ENCODE measurements at places on chromosomes 13 and 19.
A peak's percentile ranks its signal among the peaks of the same experiment; 100 is the strongest.

DNA sequence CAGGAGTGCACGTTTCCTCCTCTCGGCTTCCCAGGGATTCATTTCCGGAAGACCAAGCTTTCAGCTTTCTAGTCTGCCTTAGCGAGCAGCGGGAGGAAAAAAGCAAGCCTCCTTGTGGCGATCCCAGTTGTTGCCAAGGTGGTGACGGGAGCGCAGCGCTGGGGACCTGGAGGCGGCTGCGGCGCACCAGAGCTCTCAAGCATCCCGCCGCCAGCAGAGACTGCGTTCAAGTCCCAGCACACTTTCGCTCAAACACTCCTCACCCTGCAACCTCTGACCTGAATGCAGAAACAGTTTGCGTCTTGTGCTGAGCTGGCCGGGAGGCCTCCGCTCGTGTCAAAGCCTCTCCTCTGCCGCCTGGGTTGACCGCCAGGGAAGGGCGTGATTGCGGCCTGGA lies 4.9 kb downstream of the GSX1 start:
- DNase-seq = no peak

DNA sequence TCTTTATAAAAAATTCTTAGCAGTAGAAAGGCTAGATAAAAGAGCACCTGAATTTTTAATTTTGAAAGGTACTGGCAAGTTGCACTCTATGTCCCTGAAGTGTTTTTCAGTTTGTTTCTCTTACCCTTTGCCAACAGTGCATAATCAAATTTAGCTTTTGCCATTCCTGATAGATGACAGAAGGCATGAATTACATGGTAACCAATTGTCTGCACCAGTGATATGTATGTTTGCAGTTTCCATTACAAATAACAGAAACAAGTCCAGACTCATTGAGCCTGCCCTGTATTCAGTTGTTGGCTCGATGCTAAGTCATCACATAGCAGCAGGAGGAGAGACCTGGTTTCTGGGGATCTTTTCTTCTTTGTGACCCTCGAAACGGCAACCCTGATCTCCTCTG lies 309.8 kb downstream of the DNAJC15 start:
- no peak for DNase-seq

- DNase-seq = no peak
These were observed 11.5 kb downstream of the THOP1 start for GRCh38 chr19:2796659-2797266.

- DNase-seq = no peak
These were observed 257.6 kb downstream of the TEX29 start for GRCh38 chr13:111577956-111578605.

GRCh38 chr13:57969951-57970350 lies 338.4 kb downstream of the PCDH17 start:
- DNase-seq = no peak

DNA sequence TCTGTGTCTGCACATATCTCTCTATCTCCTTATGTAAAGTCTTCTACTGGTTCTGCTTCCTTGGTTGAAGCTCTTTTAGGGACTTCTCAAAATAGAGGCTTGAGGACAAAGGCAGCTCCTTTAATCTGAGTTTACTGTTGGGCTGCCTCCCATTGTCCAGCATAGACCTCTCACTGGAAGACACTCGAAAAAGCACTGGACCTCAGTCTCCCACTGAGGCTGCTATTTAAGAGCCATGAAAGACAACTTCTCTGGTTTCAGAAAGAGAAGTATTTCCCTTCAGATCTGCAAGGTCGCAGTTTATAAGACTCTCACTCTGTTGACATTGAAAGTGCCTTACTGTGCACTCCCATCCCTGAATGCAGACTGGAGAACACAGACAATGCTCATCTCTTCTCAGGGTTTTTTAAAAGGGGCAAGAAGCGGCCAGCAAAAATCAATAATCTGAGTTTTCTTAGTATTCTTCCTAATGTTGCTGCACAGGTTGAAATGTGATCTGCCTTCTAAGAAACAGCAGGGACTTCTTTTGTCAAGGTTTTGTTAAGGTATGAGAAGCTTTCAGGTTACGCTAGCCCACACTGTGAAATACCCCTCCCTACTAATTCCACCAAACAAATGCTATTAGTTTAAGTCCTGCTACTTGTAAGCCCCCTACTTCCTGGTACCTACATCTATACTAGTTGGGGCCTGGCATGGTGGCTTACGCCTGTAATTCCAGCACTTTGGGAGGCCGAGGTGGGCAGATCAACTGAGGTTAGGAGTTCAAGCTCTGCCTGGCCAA lies 450.0 kb upstream of the SLC10A2 start:
- no peak for DNase-seq

DNA sequence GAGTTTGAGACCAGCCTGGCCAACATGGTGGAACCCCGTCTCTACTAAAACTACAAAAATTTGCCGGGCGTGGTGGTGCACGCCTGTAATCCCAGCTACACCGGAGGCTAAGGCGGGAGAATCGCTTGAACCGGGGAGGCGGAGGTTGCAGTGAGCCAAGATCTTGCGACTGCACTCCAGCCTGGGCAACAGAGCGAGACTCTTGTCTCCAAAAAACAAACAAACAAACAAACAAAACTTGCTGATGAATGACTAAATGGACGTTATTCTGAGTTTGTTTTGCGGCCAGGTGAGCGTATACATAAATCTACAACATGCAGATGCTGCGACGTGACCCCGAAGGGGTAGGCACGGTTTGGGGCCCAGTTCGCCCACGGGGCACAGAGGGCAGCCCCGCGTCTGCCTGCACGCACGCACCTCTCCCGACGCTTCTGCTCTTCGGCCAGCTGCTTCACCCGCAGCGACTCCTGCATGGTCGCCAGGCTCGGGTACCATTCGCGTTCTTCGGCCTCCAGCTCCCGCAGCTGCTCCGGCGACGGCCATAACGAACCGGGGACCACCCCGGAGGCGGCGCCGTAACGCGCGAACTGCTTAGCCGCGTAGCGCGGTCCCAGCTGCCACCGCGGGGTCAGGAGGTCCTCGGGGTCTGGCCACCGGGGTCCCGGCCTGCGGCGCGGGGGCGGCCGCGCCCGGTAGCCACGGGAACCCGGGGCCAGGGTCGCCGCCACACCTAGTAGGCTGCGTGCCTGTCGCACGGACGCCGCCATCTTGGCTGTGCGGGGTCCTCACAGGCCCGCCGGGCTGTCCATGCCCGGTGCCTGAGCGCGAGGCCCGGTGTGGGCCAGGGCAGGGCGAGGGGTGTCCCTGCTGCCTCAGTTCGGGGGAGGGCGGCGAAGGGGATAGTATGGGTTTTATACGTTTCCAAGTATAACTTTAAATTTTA lies at the start of gene GADD45GIP1:
TSS of gene GADD45GIP1 (minus strand) at position 778 of the 943 bp plus-strand sequence. CDS start at position 767, 11 bp downstream.
- DNase-seq = peak; percentile 80

GRCh38 chr19:17877696-17878095 lies 6.0 kb downstream of the SLC5A5 start:
- DNase-seq = no peak

GRCh38 chr13:51324714-51325420 lies 14.6 kb upstream of the SERPINE3 start:
- no peak for DNase-seq

DNA sequence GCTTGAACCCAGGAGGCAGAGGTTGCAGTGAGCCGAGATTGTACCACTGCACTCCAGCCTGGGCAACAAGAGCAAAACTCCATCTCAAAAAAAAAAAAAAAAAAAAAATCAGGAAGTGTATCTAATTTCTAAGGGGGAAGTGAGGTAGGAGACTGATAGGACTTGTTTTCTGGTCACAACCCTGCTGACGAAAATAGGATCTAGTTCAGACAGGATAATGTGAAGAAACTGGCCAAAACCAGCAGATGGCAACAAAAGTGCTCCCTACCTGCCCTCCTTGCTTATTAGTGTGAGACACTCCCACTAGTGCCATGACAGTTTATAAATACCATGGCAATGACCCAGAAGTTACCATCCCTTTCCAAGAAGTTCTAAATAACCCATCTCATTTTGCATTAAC lies 36.0 kb upstream of the KPNA3 start:
- DNase-seq = no peak

GRCh38 chr19:36210497-36210896 lies 4.0 kb downstream of the ZNF565 start:
- DNase-seq = no peak

- no peak for DNase-seq
These were observed 35.4 kb upstream of the ADGRE1 start for GRCh38 chr19:6852001-6852400.

GRCh38 chr13:67106502-67107057 lies 123.6 kb downstream of the PCDH9 start:
- no peak for DNase-seq

DNA sequence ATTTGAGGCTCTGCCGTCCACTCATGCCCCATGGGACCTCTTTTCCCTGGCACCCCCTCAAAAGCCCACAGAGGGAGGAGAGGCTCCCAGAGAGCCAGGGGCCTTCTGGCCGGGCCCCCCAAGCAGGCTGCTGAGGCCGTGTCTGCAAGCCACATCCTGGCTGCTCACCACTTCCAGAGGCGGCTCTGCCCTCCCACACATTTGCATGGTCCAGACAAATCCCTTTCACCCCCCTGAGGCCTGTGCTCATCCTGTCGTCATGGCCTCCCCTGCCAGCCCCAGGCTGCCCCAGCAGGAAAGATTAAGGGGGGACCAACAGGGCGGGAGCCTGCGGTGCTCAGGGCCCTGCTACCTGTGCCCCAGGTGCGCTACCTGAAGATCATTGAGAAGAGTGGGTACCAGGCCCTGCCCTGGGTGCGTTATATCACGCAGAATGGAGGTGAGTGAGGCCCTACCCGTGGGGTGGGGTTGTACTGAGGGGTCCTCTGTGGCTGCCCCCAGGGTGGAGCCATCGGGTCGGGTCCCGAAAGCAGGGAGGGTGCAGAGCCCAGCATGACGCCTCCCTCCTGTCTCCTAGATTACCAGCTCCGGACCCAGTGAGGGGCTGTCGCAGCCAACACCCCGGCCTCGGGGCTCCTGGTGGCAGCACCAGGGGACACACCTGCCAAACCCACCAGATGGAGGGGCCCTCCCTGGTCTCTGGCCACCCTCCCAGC lies 36.3 kb downstream of the AP1M1 start:
- DNase-seq = no peak

DNA sequence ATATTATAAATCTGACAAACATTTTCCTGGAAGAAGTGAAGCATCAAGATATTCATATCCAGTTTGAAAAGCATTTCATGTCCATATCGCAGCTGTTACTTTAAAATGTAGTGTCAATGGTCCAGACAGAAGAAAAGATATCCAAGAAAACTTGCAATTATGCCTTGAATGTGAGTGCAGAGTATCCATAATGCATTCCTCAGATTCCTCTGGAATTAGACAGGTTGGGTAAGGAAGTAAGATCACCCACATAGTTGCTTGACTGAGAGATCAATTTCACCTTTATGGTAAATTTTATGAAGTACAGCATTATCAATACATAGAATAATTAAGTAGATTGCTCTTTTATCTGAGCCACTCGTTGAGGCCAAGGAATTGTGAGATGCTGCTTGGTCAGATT lies 327.0 kb upstream of the SLITRK5 start:
- no peak for DNase-seq

- no peak for DNase-seq
These were observed 81.9 kb upstream of the SLC15A1 start for GRCh38 chr13:98834254-98834960.

GRCh38 chr13:103184413-103184812 lies 118.2 kb upstream of the SLC10A2 start:
- DNase-seq = no peak

- DNase-seq = no peak
These were observed 135.1 kb downstream of the SIPA1L3 start for GRCh38 chr19:38042132-38042531.

DNA sequence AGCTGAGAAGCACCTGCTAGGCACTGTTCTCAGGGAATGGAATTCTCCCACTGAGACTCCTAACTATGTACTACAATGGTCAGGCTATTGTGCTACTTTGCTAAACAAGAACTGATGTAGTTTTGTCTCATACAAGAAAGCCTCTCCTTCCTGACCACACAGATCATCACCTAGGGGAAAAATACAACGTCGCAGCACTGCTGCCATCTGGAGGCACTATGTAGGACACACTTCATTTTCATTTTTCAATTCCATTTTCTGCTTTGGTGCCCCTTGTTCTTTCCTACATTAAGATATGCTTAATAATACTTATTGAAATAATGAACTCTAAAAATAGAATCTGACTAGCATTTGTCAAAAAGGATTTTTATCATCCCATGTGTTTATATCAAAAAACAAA lies 21.1 kb downstream of the PROSER1 start:
- DNase-seq = peak; percentile 11

DNA sequence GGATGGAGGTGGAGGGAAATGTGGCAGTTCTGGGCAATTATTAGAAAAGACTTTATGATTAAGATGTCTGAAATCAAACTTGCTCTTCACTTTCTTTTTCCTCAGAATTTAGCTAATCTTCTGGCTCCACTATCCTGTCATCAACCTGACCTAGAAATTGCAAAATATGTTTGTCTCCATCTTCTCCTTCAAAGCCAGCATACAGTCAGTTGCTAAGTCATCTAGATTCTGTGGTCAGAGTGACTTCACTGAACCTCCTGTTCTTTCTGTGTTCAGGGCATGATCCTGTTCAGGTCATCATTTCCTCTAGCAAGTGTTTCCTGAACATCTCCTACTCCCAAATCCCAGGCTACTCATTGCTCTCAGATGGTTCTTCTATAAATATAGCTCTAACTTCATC lies 10.8 kb upstream of the CCNA1 start:
- DNase-seq = no peak

DNA sequence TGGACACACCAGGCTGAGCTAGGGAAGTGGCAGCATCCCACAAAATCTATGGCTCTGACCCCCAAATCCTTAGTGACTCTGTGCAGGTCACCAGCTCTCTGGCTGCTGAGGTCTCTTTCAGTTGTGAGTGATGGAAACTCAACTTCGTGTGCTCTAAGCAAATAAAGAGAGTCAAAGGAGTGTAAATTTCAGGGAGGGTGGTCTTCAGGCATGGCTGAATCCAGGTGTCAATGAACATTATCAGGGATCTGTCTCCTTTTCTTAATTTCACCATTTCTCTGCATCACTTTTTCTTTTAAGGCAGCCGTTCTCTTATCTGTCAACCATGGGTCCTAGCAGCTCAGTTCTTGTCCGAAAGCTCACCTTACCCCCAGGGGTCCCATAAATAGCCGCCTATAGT lies 6.2 kb downstream of the CYP4F12 start:
- no peak for DNase-seq

DNA sequence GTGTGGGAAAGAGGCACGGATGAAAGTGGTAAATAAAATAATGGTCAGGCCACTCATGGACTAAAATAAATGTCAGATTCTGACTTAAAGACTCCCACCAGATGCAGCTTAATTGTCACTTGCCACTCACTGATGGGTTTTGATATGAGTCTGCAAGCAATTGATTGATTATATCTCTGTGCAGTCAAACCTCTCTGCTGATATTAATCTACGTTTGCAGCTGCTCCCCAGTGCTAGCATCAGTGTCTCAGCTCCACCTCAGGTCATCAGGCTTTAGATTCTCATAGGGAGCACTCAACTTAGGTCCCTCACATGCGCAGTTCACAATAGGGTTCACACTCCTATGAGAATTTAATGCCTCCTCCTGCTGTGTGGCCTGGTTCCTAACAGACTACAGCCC lies 195.3 kb downstream of the B3GLCT start:
- no peak for DNase-seq

DNA sequence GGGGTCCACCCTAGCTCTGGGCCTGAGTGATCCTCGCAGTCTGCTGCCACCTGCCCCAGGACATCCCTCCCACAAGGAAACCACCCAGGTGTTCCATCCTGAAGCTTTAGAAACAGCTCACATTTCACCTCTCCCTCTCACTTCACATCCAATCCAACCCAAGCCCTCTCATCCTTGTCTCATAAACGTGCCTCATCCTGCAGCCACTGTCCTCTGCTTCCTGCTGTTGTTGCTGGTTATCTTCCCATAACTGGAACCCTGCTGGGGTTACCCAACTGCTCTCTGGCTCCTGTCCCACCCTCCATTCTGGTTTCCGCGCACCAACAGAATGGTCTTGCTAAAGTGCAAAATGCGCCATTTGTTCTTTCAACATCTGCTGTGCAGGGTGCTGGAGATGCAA lies 59.7 kb upstream of the MTIF3 start:
- no peak for DNase-seq
